ENCODE measurements at places on chromosomes 4 and X.

DNA sequence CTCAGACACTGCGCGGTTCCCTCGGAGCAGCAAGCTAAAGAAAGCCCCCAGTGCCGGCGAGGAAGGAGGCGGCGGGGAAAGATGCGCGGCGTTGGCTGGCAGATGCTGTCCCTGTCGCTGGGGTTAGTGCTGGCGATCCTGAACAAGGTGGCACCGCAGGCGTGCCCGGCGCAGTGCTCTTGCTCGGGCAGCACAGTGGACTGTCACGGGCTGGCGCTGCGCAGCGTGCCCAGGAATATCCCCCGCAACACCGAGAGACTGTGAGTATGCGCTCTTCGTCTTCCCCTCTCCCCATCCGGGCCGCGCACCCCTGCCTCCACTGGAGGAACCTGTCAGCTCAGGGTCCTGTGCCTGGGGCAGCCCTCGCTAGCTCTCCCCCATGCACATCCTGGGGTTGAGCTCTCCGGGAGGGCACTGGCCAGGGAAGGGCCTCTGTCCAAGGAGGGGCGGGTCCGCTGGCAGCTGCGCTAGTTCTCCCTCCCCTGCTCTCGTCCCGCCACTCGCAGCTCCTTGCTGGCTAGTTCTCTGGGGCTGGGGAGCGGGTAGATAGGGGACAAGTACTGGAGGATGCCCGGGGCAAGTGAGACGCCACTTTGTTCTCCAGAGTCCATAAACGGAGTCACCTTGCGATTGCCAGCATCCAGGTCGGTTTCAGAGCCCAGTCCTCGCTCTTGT is 2.2 kb downstream of the SLIT2 start:
- DNase-seq, result no peak

GRCh38 chrX:153724252-153725038 is at the start of the genes ABCD1 and BCAP31:
Gene ABCD1 (plus strand): TSS chrX:153724856. CDS start chrX:153725267, 411 bp downstream.
Gene BCAP31 (minus strand): TSS chrX:153724387. CDS start chrX:153723244, 1,143 bp downstream.
- peak; percentile 23 for DNase-seq

- no peak for DNase-seq
These were observed 19.1 kb upstream of the ANTXR2 start for GRCh38 chr4:80092088-80092487.

GRCh38 chr4:145938618-145939440 is at the start of gene ZNF827:
Gene ZNF827 (minus strand): TSS chr4:145938823. CDS start chr4:145938407, 416 bp downstream.
- no peak for DNase-seq

DNA sequence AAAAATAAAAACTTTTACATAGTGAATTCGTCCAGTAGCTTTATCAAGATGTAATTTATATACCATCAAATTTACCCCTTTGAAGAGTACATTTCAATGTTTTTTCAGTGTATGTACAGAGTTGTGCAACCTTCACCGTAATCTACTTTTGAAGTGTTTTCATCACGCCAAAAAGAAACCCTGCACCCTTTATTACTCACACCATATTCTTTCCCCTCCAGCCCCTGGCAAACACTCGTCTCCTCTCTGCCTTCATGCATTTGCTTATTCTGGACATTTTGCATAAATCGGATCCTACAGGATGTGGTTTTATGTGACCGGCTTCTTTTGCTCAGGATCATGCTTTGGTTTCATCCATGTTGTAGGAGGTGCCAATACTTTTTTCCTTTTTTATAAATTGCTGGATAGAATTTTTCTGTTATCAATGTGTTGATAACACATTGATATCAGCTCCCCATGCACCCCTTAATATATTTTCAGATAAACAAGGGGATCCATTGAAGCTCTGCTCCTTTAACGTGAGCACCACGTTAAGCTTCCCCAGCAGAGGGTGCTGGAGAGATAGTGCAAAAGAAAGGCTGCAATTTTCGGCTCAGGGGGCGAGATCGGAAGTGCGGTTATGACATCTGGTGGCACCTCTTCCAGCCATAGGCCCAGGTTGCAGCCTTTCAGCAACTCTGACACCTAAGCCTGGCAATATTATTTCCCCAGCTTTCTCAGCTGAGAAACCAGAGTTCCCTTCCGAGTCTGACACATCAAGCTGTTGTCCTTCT is 100.1 kb upstream of the VCX3B start:
- no peak for DNase-seq

- no peak for DNase-seq
These were observed at the start of gene RASSF6 for GRCh38 chr4:73620115-73620792. Gene RASSF6 (minus strand): TSS chr4:73620436. CDS start chr4:73611795, 8,641 bp downstream.

DNA sequence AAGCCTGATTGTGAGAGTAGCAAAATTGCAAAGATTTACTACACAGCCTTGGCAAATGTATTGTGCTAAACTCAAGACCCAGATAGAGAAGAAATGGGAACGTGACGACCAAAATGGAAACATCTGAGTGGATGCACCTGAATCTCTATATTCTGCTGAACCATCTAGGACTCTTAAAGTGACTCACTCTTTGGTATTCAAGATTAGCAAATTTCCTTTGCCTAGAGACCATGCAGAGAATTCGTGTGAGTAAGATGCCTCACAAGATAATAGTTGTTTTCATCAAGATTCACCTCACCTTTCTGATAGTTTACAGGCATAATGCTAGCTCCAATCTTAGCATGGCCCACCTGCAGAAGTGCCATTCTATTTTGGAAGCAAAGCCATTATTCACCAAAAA is 14.4 kb upstream of the ATOH1 start:
- no peak for DNase-seq

DNA sequence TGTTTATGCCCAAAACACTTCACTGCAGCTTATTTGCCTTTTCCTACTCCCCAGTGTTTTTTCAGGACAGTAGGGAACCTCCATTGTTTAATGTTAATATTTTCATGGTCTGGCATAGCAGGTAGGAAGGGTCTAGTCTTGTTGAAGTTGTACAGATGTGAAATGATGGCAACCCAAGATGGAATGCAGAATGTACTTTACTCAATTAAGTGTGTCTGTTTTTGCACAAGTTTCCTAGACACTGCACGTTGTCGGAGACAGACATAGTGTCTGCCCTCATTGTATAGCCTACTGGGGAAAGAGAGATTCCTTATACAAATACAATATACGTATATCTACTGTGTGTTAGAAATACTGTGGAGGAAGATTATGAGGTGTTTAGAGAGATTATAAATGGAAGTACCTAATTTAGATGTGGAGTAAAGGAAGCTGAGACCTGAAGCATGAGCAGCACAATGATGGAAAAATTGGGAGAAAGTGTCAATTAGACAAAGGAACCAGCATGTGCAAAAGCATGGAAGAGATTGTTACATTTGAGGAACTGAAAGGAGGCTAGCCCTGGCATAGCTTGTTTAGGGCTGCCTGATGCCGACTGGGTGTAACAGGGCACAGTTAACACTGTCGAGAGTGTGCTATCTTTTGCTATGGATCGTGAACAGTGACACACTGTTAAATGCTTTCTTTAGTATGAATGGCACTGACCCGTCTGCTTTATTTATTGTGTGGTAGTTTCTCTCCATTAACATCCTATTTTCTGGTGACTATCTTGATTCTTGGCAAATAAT is 18.4 kb downstream of the CPEB2 start:
- DNase-seq, result no peak

- DNase-seq, result peak; percentile 55
These were observed 102.0 kb downstream of the RTL5 start for GRCh38 chrX:72029483-72030411.

DNA sequence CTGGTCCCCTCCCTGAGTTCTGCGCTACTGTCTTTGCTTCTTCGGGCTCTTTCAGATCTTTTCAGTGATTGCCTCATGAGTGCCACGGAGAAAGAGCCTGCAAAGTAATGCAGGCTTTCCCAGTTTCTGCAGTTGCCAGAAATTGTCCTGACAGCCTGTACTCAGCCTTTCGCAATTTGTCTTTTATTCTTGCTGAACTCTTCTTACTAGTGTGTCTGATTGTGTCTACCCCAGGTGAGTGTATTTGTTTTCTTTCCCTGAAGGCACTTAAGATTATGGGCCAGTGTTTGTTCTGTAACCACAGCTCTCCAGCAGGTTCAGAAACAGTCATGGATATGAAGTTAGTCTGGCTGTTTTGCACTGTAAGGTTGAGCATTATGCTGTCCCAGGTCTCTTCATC is 47.1 kb downstream of the FAM193A start:
- DNase-seq, result no peak

- DNase-seq, result peak; percentile 81
These were observed 35.7 kb downstream of the APBB2 start for GRCh38 chr4:41178372-41179370.

- DNase-seq, result no peak
These were observed 18.0 kb upstream of the RHOXF2 start for GRCh38 chrX:120140293-120140981.

DNA sequence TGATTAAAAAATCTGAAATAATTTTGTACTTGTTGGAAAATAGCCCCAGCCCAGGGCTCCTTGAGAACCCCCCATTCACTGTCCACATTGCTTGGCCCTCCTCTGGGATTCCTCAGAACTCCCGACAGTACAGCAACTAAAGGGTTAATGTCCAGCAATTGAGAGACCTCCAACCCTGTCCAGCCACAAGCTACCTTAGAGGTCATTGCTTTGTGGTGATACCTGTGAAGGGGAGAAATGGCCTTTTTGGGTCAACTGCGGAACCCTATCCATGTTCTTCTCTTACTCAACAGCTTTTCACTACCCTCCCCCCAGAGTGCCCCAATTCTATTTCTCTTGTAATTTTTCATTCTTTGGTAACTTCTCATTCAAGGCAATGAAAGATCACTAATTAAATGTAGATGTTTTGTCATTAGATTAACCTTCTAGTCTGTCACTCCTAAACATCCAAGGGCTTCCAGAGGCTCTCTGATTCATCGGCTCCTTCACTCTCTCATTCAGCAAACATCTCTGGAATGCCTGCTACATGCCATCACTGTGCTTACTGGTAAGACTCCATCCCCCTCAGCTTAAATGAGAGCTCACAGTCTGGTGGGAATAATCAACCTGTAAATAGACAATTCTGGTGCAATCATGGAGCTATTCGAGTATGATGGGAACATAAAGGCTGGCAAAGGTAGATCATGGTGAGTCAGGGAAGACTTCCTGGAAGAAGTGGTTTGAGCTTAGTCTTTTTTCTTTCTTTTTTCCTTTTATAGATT is 241.4 kb upstream of the PGRMC2 start:
- DNase-seq, result peak; percentile 99
